ENCODE measurements at places on chromosomes 2 and 18.

- no peak for DNase-seq
Observed at GRCh38 chr2:172927641-172928357, 147.8 kb upstream of the MAP3K20 start.

GRCh38 chr2:190351955-190352354, 8.6 kb downstream of the INPP1 start:
- DNase-seq, result no peak

- no peak for DNase-seq
Observed at GRCh38 chr2:80496346-80496745, 191.8 kb upstream of the LRRTM1 start.

GRCh38 chr18:3671176-3671575, 221.2 kb downstream of the TGIF1 start:
- no peak for DNase-seq
